ENCODE measurements at places on chromosomes 16 and 17.

DNA sequence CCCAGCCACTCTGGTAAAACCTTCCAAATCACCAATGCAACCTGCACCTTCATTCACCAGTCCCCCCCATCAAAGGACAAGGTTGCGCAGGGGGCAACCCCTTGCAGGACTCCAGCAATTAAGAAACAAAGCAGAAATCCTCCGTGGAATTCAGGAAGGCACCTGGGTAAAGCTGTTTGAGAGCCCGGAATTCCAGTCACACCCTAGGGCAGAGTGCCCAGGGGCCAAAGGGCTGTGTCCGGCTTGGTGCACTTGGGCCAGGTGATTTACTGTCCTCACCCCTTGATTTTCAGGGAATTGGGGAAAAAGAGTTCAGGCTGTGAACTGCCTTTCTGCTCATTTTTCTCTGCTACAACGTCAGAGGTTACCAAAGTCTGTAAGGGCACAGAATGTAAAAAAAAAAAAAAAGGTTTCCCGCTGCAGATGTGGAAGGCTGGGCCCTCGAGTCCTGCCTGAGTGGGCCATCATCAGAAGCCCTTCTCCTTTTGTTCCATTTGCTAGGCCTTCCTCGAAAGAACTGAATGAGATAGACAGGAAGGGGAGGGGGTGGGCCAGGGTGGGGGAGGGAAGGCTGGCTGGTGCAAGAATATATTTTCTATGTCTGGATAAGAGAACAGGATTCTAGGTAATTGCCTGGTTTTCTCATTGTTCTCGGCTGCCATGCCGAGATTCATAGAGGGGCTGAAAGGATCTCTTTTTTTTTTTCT lies 266.5 kb upstream of the PSMD7 start:
- no peak for DNase-seq

DNA sequence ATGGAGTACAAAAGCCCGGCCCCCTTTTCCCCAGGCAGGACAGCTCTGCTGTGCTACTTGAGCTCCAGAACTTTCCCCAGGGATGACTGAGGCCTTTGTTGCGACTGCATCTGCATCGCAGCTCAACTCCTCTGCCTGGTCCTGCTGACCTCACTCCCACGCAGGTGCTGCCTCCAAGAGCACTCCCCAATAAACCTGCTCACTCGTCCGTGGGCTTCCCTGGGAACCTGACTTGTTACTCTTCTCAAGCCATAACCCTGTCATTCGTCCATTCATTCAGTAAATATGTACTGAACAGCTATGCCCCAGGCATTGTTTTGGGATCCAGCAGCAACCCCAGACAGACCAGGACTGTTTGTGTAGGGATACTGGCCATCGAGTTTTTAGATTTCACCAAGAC lies 11.6 kb upstream of the RMI2 start:
- no peak for DNase-seq

- no peak for DNase-seq
Observed at GRCh38 chr17:75634754-75635609, 1.7 kb downstream of the SMIM5 start.

DNA sequence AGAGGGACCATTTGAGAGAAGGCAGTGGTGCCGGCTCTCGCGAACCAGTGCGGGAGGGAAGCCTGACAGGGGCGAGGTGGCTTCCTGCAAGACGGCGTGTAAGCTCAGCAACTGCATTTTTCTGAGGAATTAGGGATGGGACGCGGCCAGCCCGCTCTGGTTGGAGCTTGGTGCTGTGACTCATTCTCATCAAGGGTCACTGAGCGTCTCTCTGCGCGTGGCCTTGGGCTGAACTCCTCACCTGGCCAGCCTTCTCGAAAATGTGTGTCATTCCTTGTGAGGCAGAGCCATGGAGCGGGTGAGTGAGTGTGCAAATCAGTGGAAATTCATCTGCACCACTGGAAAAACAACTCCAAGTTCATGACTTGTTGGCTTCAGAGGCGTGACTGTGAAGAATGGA lies 52.8 kb downstream of the NTN1 start:
- no peak for DNase-seq

DNA sequence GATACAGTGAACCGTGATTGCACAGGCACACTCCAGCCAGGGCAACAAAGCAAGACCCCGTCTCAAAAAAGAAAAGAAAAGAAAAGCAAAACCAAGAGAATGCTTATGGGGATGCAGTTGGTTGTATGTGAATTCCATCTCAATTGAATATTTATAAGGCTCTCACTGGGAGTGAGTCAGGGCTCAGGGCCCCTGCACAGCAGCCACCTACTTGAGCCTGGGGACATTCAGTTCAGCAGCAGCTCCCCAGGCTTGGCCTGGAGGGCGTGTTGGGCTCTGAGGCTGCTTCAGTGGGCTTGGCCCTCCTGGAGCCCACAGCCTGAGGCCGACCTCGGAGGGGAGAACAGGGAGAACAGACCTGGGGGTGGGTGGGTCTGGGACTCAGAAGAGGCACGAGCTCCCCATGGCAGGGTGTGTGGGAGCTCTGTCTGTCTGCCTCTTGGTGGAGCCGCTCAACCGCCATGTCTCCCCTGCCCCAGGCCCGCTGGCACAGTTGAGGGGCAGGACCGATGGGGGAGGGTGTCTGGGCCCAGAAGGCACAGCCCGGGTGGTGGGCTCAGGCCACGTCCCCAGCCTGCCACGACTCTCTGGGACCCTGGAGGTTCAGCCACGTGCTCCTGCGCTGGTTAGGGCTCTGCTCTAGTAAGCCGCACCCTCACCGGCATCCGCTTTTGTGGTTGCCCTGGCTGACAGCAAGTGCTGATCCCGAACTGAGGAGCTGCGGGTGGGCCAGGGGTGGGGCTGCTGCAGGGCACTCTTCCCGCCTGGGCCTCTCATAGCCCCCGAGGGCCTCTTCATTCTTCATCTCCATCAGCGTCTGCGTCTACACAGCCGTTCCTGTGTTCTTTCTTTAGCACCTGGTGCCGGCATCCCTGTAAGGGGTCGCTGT lies 24.8 kb downstream of the ZFPM1 start:
- peak; percentile 35 for DNase-seq

- DNase-seq, result no peak
Observed at GRCh38 chr17:10337976-10338375, 34.8 kb downstream of the MYH13 start.

- peak; percentile 89 for DNase-seq
Observed at GRCh38 chr17:65228734-65229620, 91.8 kb downstream of the RGS9 start.

DNA sequence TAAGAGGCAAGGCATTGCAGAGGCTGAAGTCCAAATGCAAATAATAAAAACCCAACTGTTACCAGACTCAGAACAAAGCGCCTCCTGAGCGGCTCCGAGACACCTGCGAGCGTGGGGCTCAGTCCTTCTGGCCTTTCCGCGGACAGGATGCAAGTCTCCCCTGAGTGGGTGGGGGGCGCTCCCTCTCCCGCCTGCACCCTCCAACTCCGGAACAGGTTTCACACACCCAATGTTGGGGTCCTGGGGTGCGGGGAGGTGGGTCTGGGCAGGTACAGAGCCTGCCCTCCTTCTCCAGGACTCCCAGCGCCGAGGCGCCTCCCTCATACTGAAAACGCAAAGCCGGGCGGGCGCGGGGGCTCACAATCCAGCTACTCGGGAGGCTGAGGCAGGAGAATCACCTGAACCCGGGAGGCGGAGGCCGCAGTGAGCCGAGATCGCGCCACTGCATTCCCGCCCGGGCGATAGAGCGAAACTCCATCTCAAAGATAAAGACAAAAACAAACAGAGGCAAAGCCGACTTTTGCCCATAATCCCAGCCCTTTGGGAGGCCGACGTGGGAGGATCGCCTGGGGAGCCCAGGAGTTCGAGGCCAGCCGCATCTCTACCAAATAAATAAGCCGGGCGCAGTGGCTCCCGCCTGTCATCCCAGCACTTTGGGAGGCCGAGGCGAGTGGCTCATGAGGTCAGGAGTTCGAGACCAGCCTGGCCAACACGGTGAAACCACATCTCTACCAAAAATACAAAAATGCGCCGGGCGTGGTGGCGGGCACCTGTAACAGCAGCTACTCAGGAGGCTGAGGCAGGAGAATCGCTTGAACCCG lies 893 bp downstream of the GINS2 start:
- peak; percentile 27 for DNase-seq

- DNase-seq, result no peak
Observed at GRCh38 chr17:49464049-49464448, 31.0 kb upstream of the NGFR start.

DNA sequence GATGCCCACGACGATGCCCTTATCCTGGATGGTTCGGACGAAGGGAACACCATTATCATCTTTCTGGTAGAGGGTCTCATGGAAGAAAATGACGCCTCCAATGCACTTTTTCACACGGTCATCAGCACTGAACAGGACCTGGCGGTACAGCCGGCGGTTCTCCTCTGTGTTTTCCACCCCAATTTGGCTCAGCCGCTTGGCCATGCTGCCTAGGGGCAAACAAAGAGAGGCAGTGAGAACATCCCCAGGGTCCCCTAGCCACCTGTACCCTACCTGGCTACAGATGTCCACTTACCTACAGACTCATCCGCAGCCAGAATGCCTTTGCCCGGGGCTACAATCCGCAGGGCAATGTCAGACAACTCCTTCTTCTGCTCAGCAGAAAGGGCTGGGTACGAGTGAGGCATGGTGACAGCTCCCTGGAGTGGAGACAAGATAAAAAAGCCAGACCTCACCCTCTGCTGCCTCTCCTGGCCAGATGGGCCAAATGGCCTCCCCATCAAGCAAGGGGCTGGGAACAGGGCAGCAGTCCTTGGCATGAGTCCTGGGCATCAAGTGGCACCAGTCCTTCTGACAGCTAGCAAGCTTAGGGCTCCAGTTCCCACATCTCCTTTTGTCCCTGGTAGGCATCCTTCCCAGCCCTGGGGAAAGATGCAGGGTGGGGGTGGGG lies 1.4 kb downstream of the ALDOC start:
- DNase-seq, result no peak

DNA sequence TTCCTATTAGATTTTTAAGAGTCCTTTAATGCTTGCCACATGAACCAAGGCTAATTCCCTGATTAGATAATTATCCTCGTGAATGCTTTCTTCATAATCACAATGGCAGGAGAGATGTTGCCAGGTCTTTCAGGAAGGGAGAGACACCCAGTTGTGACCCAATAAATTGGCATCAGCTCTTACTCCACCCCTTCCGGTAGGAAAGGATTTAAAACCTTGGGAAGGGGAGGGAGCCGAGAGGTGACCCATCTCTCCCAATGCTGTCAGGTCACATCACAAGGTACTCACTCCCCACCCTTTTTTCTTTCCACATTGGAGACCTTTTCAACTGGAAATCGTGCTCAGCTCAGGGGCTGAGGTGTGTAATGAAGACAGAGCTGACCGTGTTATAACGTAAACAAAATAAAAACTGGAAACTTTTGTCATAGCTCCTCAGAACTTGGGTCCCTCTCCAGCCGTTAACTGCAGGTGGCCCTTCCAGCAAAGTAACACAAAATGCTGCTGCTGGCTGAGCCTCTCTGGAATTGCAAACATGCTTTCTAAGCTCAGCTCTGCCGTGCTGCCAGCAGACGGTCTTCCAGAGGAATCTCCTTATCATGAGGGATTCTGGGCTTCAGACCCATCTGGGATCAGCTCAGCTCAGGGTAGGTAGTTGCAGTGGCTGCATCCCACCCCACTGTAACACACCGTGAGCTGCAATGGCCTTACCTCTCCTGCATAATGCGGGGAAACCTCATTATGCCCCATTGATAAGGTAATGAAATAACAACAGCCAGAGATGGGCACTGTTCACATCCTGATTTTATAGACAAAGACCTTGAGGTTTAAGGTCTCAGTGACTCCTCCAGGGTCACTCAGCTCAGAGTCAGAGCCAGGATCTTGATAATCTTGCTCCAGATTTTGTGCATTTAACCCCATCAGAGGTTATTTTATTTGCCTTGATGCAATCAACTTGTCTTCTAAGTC lies 15.6 kb downstream of the TMEM100 start:
- no peak for DNase-seq

DNA sequence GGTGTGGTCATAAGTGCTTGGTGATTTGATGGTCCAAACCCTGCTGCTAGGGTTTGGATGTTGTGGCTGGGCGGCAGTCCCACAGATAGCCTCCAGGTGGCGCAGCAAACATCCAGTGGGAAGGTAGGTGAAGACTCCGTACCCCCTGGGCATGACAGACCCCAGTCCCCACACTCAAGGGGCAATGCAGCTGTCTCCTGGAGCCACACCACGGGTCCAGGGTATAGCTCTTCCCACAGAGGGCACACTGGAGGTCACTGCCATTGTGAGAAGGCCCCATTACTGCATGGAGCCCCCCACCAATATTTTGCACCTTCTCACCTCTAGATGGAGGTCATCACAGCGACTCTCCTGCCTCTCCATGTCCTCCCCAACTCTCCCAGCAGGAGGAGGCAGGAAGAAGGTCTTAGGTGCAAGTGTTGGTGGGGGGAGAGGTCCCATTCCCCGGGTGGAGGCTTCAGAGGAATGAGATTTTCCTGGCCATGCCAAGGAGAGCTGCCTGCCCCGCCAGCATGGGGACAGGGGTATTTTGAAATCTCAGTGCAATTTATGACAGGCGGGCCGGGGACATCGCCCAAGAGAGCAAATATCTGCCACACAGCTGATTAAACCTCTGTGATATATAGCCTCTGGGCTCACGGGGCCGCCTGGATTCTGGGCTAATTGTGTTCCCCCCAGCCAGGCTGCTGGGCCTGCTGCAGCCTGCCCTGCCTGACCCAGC lies 17.1 kb upstream of the C17orf113 start:
- peak; percentile 78 for DNase-seq

GRCh38 chr16:13426269-13426668 lies 493.7 kb upstream of the ERCC4 start:
- DNase-seq, result no peak

Data from activated CD4-positive, alpha-beta T cell treated with anti-CD3 and anti-CD28 coated beads, Interleukin-2, Interleukin-6, amounts not matched to agents 100 ng/mL and 50 ng/mL, durations not matched to agents 16 hours and 8 hours (primary cell).